IPS DF 6.9 (cell line): ENCODE measurements at places on chromosomes 12 and 14.
A peak's percentile ranks its signal among the peaks of the same experiment; 100 is the strongest.

DNA sequence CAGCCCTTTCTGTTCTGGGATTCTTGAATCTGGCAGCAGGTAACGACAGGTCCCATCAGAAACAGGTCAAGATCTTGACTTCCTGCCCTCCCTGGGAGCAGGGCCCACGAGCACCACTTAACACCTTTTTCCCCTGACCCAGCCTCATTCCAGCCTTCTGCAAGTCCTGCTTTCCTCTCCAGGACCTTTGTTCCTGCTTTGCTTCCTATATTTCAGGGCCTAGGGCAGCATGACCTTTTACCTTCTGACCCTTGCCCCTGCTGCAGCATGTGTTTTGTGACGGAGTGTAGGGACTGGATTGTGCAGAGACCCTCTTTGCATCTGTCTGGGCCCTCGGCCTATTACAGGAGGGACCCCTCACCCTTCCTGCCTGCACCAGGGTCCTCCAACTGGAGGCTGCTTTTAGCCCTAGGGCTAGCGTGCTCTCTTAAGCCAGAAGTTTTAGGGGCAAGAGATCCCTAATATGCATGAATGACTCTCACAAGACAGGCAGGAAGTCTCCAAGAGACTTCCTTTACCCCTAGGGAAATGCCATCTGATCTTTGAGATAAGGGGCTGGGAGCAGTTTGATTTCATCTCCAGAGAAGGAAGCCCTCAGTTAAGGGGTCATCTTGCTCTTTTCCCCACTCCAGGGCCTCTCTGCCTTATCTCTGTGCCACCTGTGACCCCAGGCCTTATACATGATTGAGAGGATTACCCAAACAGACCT lies 209.4 kb upstream of the BCL2L14 start:
- DNase-seq = no peak

DNA sequence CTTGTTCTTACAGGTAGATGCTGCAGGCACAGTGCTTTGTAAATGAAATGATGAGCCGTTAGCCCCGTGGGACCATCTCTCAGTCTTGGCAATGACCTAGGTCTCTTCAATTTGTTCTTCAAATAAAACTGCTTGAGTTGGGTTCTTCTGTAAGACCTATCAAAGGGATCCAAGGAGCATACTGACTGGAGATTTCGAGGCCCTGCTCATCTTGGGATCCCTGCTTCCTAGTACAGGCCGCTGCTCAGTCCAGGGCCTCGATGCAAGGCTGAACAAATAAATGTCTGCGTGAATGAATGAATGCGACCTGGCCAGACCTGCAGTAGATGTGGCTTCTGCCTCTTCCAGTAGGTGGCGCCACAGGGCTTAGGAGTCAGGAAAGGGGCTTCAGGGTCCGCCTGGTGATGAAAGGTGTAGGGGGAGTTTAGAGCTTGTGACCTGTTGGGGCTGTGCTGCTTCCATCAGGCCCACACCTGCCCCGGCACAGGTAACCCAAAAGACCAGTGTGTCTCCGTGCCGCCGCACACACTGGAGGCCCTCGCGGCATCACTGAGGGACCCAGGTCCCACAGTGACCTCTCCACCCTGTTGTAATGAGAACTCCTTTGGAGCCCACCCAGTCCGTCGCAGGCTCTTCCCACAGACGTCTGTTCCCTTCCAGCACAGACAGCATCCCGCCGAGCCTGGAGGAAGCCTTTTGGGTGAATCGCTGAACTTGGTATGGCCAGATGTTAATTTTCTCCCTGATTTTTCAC lies 4.4 kb downstream of the CACNA1C start:
- DNase-seq = peak; percentile 84

DNA sequence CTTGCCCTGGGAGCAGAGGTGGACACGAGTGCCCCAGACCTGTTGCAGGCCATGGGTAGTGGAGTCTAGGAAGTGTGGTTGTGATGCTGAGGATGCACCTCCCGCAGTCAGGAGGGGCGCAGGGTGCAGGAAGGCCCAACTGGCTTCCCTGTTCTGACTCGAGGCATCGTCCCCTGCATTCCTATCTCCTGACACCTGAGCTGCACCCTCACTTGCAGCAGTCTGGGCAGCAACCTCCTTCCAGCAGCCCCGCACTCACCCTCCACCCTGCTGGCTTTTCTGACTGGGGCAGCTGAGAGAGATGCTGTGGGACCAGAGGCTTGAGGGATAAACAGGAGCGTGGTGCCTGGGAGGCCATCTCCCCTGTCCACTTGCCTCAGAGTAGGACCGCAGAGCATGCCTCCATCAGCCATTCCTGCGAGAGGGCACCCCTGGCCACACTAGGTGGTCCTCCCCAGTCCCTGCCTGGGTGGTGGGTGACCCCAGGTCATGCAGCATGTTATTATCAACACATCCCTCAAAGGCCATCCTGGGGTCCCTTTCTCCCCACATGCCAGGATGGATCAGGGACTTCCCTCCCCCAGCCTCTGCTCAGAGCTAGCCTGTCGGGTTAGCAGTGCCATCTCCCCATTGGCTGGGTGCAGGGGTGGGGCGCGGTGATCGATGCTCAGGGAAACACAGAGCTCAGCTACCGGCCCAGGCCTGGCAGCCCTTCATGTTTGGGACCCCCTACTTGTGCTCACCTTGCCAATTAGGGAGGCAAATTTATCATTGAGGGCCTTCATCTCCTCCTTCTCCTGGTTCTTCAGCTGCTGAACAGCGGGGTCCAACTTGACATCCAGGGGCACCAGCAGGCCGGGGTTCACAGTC lies 719 bp downstream of the KRT80 start:
- DNase-seq = no peak

GRCh38 chr12:105947906-105948305 lies 190.8 kb downstream of the NUAK1 start:
- DNase-seq = no peak

GRCh38 chr14:90407230-90407629 lies 10.4 kb downstream of the CALM1 start:
- DNase-seq = no peak

GRCh38 chr14:81221579-81222102 lies 882 bp upstream of the GTF2A1 start:
- no peak for DNase-seq

- DNase-seq = no peak
Measured at GRCh38 chr12:12776261-12776660, 9.2 kb upstream of the APOLD1 start.

DNA sequence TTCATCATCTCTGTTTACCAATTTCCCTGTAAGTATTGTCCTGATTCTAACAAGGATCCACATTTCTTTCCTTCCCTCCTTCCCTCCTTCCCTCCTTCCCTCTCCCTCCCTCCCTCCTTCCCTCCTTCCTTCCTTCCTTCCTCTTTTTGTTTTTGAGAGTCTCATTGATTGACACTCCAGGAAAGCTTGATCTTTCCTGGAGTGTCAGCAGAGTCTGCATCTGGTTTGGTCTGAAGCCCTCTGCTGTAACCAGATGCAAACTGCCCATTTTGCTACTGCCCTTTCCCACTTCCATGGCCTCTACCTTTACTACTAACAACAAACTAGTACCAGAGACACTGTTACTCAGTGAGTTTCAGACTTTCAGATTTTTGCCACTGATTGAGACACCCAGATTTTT lies 14.4 kb upstream of the OR6C65 start:
- no peak for DNase-seq

- no peak for DNase-seq
Measured at GRCh38 chr12:114562654-114563053, 121.3 kb downstream of the TBX3 start.

GRCh38 chr12:85163752-85164321 lies 116.2 kb upstream of the ALX1 start:
- no peak for DNase-seq

- DNase-seq = no peak
Measured at GRCh38 chr14:70782361-70782760, 27.0 kb downstream of the MAP3K9 start.

- no peak for DNase-seq
Measured at GRCh38 chr14:60222820-60223219, 26.2 kb upstream of the PPM1A start.

DNA sequence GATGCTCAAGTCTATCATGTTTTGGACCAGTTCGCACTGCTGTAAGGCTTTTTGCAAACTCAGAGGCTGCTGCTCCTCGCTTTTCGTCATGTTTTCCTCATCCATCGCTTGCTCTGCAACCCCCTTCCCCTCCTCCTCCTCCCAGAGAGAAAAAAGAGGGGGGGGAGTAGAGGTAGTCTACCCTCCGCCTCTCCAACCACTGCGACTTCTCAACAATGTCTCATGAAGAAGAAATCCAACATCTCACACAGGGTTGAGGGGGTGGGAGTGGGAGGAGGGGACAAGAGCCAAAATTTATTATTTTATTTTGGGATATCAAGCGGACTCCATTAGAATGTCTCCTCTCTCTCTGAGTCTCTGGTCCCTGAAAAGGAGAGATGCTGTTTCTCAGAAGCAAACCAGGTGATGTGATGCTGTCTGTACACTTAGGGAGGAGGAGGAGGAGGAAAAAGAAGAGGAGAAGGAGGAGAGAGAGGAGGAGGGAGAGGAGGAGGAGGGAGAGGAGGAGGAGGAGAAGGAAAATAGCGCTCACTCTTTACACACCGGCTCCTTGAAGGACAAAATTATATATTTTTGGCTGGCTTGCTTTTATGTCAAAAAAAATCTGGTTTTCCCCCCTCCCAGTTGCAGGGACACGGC lies 520 bp downstream of the KSR2 start:
- no peak for DNase-seq

GRCh38 chr14:81436296-81437138 lies 36.4 kb upstream of the STON2 start:
- no peak for DNase-seq

GRCh38 chr12:51924551-51925319 lies 17.4 kb downstream of the ACVRL1 start:
- DNase-seq = no peak

DNA sequence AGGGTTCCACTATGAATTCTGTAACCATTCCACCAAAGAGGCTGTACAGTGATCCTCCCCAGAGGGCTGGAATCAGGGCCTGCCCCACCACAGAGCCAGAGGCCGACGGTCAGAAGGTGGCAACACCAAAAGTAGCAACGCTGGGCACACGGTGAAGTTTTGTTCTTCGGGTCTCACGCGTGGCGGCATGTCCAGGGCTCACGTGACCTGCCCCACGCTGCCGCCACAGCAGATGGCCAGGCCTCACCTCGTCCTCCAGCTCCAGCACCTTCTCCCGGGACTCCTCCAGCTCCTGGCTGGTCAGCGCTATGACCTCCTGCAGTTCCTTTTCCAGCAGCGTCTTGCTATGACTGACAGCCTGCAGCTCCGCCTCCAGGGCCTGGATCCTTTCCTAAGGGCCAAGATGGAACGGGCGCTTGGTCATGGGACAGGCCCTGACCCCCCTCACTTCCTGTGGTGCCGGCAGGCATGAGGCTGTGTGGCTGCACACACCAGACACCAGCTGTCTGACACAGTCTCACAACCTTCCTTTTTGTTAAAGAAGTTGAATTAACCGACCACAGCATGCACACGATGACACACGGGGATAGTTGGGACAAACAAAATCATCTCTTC lies 22.4 kb upstream of the ANKLE2 start:
- no peak for DNase-seq

DNA sequence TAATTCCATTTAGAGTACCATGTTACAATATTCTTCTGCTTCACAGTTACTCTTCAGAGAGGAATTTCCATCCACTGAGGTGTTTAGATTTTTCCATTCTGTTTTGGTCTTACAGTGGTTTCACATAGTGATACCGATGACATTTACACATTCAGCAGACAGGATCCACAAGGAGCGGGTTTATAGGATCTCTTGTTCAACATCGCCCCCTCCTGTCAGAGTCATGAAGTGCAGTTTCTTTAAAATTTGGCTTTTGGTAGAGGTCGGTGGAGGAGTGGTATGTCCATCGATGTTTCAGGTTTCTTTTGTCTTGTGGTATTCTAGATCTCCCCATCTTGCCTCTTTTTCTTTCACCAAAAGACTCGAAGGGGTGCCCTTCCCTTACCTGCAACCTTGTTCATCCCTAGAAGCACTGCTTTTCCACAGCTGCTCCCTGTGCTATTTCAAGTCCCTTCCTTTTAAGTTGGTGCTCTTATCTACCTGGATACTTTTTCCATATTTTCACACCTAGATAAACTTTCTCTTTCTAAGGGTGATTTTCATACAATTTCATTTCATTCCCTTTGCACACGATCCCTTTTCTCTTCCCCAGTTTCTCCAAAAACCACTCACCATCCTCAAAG lies 181.3 kb downstream of the ITPR2 start:
- peak; percentile 70 for DNase-seq

GRCh38 chr12:104299842-104300481 lies 3.6 kb upstream of the EID3 start:
- DNase-seq = no peak
